ENCODE measurements at places on chromosomes 1 and 21. TPM values are rescaled to one million over a fixed set of nuclear protein-coding genes. Genes with fewer than 3 reads are reported as not detected.

CHODL gene
- 0.40 TPM for polyA plus RNA-seq

B3GALT2 gene
- polyA plus RNA-seq = 0.80 TPM

KIF2C gene
- polyA plus RNA-seq = 0.67 TPM

APCS gene
- polyA plus RNA-seq = not detected

LCE1F gene
- polyA plus RNA-seq = not detected

LRRC8C gene
- 6.7 TPM for polyA plus RNA-seq
